Left cardiac atrium (tissue), 4 donors: ENCODE measurements at places on chromosomes 3 and 15.
A peak's percentile ranks its signal among the peaks of the same experiment; 100 is the strongest.

DNA sequence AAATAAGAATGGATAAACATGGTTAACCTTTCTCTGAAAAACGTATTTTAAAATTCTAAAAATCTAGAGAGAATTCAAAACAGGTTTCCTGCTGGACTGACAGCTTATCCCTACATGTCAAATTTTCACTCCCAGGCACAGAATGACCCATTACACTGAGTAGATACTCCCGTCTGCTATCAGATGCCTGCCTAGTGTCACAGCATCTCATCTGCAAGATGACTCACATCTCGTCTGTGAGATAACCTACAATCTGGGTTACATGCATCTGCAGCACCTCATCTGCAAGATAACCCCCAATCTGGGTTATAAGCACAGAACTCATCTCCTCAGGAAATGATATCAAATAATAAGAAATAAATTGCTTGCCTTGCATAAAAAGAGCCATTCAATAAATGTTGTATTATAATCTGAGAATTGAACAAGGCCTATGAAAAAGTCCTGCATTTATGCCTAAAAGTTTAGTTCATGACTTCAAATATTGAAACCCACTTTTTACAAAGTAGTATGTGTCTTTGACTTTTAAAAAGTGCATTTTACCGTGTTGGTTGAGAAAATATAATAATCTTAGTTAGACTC, 188.3 kb upstream of the THBS1 start:
- no peak for DNase-seq

- no peak for DNase-seq
These were observed 61.4 kb downstream of the GOLIM4 start for GRCh38 chr3:168034152-168034928.

- DNase-seq, result no peak
These were observed 48.6 kb upstream of the ULK4 start for GRCh38 chr3:42010530-42010929.

DNA sequence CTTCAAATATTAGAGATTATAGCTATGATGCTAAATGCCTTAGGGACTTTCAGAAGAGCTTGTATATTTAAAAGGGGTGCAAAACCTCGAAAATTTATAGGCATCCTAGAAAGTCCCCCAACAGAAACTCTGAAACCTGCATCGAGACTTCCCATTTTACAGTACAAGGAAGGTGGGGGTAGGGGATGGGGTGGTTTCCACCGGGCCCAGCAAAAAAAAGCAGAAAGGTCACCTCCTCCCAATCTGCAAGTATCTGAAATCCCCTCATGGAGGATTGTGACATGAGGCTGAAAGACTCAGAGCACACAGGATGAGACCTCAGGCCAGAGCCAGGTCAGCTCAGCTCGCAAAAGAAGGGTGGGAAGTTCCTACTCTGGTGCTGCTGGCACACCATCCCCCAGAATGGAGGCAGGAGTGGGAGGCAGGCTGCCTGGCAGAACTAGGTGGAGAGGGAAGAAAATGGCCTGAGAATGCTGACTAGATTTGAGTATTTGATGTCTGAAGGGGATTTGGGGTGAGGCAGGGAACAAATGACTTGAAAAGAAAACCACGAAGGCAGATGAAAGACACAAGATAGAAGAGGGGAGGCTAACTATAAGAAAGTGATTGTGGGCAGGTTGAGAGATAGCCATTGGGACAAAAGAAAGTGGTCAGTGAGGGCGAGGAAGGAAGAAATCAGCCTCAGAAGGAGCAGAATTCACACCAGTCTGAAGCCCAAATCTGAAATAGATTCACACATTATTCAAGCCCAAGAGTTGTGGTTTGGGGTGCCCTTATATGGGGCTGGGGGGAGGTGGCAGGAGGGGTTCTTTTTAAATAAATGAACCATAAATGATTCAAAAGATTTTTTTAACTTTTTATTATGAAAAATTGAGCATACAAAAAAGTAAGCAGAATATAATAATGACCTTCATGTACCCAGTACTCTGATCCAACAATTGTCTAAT, 22.5 kb upstream of the TSC22D2 start:
- no peak for DNase-seq

- peak; percentile 77 for DNase-seq
These were observed 2.0 kb upstream of the SOX2 start for GRCh38 chr3:181709537-181710279.

DNA sequence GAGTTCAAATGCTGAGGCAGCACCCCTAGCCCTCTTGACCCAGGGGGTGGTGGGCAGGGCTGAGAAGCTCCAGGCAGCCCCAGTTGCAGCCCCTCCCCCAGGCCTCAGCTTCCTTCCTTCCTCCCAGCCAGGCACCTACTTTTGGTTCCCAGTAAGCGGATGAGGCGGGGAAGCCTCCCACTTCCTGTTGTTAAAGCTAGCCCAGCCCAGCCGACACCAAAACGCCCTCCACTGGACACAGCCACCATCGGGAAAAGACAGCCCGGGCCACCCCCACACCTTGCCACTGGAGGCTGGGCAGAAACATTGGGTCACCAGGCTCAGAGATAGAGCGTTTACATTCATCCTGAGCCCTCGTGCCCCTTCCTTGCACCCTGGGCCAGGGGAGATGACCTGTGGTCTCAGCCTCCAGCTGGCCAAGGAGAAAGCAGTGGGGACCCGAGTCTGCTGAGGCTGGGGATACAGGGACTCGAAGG, 3.5 kb downstream of the DUSP7 start:
- DNase-seq, result peak; percentile 94

- no peak for DNase-seq
These were observed 79.3 kb upstream of the GMNC start for GRCh38 chr3:190941694-190942260.

- DNase-seq, result no peak
These were observed 76.4 kb upstream of the STT3B start for GRCh38 chr3:31456373-31456772.

- peak; percentile 64 for DNase-seq
These were observed at the start of gene CDHR4 for GRCh38 chr3:49799761-49800160. Gene CDHR4, minus strand, starts transcription at chr3:49799873. Its CDS starts 61 bp downstream, at chr3:49799812.

DNA sequence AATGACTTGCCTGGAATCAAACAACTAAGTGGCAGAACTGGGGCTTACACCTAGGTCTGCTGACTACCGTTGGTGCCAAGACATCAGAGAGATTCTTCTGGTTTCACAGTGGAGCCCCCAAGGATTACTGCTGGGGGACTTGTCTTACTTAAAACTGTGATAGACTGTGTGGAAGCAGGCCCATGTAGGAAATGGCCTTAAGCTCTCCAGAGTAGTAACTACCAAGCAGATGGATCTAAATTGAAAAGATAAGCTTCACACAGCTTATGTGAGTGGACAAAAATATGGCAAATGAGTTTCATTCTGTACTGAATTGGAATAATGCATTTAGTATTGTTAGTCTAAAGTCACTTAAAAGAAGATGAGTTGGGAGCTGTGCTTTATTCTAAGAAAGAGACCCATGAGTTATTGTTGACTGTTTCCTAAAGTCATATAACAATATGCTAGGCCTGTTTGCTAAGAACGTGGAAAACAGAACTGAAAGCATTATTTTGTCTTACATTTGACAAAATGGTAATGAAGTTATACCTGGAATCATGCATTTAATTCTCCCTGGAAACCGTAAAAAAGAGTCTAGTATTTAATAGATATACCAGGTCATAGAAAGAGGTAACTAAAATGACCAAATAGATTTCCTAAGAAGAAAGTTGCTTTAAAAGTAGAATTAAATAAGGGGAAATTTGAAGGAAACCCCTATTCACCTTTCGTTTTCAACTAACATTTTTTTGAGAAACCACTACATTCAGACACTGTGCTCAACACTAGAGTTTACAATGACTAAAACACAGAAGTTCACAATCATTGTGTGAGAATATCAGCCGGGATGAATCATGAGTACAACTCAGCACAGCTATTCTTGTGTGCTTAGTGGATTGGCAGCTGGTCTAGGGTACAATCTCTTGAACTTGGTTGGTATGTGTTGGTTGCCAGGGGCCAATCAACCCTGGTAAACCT, 13.0 kb upstream of the MAPK6 start:
- no peak for DNase-seq

DNA sequence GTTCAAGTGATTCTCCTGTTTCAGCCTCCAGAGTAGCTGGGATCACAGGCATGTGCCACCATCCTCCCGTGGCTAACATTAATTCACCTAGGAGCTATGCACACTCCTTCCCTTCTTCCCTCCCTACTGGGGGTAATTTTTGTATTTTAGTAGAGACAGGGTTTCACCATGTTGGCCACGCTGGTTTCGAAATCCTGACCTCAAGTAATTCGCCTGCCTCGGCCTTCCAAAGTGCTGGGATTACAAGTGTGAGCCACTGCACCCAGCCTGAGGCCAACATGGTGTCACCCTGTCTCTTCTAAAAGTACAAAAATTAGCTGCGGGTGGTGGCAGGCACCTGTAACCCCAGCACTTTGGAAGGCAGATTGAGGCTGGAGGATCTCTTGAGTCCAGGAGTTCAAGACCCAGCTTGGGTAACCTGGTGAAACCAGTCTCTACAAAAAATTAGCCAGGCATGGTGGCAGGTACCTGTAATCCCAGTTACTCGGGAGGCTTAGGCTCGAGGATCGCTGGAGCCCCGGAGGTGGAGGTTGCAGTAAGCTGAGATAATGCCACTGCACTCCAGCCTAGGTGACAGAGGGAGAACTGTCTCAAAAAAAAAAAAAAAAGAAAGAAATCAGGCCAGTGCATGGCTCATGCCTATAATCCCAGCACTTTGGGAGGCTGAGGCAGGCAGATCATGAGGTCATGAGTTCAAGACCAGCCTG, 6.1 kb downstream of the RNU5B-1 start:
- DNase-seq, result no peak
